ENCODE measurements at places on chromosomes 3 and 15.

- DNase-seq: no peak
These were observed 204.5 kb downstream of the ARRDC4 start for GRCh38 chr15:98164986-98165385.

GRCh38 chr3:13042715-13043271, 30.4 kb downstream of the IQSEC1 start:
- no peak for DNase-seq

GRCh38 chr15:86328658-86329057, 249.0 kb downstream of the AGBL1 start:
- DNase-seq: no peak

DNA sequence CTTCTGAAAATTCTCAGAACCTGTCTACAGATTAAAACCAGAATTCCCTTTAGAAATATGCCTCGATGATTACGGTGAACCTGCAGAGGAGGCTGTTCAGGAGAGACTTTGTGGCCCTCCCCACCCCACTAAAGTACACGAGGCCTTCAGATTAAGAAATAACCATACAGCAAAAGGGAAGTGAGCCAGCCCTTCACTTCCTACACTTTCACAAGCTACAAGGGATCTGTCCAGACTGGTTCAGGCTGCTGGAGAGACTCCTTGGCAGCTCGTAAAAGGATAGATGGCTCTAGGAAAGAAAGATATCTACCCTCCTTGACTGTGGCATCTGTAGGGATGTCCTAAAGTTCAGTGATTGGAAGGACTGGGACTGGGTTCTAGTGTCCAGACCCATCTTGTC, 102.6 kb downstream of the ALDH1A2 start:
- no peak for DNase-seq

- DNase-seq: no peak
These were observed 32.2 kb downstream of the RIOX2 start for GRCh38 chr3:97940034-97940433.
